ENCODE measurements at places on chromosomes 16 and 17. TPM values are rescaled to one million over a fixed set of nuclear protein-coding genes. Genes with fewer than 3 reads are reported as not detected.

DNA sequence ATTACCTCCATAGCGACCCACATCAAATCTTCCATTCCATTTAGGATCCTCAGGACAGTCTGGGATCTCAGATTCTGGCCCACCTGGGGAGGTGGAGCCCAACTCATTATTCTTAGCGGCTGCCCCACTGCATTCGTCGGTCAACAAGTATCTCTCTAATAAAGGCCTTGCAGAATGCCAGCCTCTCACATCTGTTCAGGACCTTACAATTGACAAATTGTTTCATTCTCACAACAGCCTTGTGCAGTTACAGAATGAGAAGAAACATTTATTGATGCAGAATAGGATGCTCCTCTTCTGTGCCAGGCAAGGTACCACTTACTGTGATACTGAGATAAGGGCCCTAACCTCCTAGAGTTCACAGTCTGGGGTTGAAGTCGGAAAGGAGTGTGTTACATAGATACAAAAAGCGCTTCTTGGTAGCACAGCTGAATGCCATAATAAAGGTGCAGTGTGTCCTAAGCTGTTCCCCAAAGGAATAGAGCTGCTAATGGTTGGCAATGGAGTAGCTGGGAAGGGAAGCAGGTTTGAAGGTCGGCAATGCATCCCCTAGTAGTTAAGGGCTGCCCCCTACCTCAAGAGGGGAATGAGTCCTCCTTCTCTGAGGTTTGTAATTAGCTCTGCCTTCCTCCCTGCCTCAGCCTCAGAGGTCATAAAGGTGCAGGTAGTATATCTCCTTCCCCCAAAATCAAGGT is 2.3 kb upstream of the MPP2 start:
- peaks cover 37% of the 10 kb centered on the region for H3K27me3 ChIP-seq
- H3K4me1 ChIP-seq: peaks cover 13% of the 10 kb centered on the region
- no peak overlapping the region for H3K4me3 ChIP-seq
- no peak for DNase-seq
- H3K36me3 ChIP-seq: no peaks in the 10 kb centered on the region

DNA sequence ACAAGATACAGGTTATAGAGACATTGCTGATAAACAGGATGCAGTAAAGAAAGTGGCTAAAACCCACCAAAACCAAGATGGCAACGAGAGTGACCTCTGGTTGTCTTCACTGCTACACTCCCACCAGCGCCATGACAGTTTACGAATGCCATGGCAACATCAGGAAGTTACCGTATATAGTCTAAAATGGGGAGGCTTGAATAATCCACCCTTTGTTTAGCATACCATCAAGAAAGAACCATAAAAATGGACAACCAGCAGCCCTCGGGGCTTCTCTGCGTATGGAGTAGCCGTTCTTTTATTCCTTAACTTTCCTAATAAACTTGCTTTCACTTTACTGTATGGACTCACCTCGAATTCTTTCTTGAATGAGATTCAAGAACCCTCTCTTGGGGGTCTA is 21.7 kb upstream of the CDH13 start:
- DNase-seq: no peak
- H3K36me3 ChIP-seq: no peaks in the 10 kb centered on the region
- no peak overlapping the region for H3K27ac ChIP-seq
- H3K4me1 ChIP-seq: no peaks in the 10 kb centered on the region
- peaks cover 5% of the 10 kb centered on the region for H3K27me3 ChIP-seq

DNA sequence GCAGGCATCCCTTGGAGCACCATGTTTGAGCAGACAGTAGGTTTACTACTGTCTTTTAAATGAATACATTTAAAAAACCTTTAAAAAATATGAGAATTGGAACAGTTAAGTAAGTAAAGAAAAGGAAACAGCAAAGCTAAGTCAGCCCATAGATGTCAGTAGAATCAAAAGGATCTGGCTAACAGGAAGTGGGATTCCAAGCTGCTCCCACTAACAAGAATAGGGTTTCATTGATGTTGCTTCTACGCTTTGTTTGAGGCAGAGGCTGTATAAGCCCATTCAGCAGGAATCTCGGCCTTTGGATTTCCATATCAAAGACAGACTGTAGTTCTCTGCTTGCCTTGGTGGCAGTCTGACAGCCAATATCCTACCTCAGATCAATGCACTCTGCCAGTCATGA is 122.9 kb upstream of the ELAC2 start:
- no peaks in the 10 kb centered on the region for H3K27me3 ChIP-seq
- no peak for DNase-seq
- no peak overlapping the region for H3K4me3 ChIP-seq
- H3K36me3 ChIP-seq: no peaks in the 10 kb centered on the region

The CA7 gene
- total RNA-seq: not detected

The LDHD gene
- total RNA-seq: not detected

The CCDC40 gene
- not detected for total RNA-seq
